Thoracic aorta (tissue), 2 donors: ENCODE measurements at places on chromosomes 4 and X.

DNA sequence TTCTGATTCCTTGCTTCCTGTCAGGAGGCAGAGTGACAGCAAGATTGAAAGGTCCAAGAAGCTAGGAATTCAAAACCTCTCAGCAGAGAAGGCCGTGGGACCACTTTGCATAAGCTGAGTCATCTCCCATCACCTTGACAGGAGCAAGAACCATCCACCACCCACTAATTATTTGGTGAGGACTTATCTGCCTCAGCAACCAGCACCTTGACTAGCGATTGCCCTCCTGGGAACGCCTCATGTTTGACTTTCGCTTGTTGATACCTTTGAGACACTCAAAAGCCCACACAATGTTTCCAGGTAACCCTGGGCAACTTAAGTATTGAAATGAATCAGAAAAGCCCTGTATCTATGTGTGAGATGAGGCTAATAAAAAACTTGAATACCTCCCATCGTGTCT lies 233.5 kb upstream of the GYPA start:
- no peak for DNase-seq

DNA sequence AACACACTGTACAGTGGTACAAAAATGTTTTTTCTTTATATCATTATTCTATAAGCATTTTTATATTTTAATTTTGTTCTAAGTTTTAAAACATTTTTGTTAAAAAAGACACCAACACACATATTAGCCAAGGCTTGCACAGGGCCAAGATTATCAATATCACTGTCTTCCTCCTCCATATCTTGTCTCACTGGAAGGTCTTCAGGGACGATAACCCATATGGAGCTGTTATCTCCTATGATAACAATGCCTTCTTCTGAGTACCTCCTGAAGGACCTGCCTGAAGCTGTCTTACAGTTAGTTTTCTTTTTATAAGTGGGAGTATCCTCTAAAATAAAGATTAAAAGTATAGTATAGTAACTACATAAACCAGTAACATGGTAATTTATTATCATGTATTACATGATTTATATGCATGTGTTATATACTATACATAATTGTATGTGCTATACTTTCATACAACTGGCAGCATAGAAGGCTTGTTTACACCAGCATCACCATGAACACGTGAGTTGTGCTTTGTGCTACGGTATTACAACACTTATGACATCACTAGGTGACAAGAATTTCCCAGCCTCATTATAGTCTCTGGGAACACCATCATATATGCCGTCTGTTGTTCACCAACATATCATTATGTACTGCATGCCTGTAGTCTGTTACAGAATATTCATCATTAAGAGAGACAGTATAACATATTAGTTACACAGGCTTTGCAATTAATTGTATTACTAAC lies 90.7 kb downstream of the WDFY3 start:
- no peak for DNase-seq

- no peak for DNase-seq
These were observed 586.5 kb upstream of the TENM3 start for GRCh38 chr4:181656748-181657147.

DNA sequence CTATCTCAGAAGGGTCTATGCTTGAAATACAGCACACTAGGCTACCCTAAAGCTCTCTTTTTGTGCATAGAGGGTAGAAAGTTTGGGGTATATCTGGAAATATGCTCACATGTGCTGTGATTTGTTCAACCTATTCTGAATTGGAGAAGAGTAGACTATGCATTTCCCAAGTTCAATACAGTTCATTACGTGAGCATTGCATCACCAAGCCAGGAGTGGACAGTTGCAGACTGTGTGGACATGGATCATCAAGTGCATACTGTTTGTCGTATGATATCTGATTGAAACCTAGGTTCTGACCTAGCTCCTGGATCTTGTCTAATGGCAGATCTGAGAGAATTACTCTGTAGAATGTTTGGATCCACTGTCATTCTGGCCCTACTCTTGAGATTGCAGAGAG lies 161.1 kb downstream of the FRAS1 start:
- DNase-seq = no peak

DNA sequence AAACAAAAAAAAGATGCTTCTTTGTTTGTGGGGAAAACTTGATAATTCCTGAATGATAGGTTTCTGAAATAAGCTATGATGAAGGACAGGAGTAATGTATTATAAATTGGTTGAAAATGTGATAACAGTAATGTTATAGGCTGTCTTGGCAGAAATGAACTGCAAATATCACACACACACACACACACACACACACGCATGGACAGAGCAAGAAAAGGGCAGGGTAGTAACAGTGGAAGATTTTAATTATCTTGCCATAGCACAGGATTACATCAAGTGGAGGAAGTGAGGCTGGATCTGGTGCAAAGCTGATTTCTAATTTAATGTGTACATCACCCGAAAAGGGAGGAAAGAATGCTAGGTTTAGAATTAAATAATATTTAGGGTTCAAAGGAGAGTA lies 97.5 kb upstream of the CXXC4 start:
- no peak for DNase-seq

DNA sequence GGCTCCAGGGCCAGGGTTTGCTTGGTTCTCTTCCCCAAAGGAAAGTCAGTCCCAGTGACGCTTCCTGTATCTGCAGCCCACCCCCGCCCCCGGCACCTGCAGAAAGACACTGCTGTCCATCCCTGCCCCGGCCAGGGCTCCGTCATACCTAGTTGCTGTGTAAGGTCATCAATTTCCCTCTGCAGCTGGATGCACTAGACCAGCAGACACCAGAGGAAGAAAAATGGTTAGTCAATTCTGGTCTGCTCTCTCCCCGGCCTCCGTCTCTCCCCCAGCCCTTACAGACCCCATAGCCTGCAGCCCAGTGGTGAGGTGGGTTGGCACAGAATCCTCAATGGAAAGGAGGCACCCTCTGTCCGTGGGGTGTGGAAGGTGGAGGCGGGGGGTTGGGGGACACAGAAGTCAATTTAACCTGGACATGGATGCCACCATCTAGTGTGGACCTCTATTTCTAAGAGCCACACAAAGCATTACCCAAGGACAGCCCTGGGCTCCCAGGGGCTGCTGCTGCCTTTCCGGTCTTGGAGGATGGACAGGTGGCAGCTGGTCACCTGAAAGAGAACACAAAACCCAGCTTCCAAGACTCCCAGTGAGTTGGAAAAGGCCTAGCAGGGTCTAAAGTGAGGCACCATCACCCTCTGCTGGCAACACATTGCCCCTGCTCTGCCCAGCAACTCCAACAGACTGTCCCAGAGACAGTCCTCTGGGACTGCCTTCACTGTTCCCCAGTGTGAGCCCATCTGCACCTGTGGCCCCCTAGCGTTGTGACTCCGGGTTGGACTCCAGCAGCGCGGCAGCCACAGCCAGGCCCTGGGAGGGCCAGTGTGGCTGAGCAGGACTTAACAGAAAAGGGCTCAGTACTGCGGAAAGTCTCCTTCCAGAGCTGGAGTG lies 40.2 kb upstream of the NHSL2 start:
- no peak for DNase-seq

GRCh38 chr4:153735906-153736461 lies 23.8 kb downstream of the RNF175 start:
- DNase-seq = no peak

- DNase-seq = no peak
These were observed 1.7 kb downstream of the PHEX start for GRCh38 chrX:22033818-22034217.

GRCh38 chr4:165355900-165356300 lies 22.9 kb upstream of the CPE start:
- DNase-seq = no peak

DNA sequence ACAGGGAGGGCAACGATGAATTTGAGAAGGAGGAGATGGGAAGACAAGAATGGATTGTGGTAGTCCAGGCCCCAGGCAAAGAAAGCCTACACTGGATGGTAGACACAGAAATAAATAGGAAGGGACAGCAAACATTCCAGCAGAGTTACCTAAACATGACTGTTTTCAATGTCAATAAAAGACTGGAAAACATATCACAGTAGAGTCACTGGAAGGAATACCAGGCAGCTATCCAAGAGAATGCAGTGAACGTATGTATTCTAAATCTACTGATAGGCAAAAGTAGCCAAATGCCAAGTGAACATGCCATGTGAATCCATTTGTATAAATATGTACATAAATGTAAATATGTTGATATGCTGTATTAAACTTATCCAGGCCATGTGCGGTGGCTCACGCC lies 183.0 kb downstream of the PALLD start:
- DNase-seq = no peak

- no peak for DNase-seq
These were observed 70.7 kb upstream of the ANXA10 start for GRCh38 chr4:168021666-168022065.

GRCh38 chrX:8341814-8342590 lies 122.6 kb upstream of the VCX3B start:
- no peak for DNase-seq

DNA sequence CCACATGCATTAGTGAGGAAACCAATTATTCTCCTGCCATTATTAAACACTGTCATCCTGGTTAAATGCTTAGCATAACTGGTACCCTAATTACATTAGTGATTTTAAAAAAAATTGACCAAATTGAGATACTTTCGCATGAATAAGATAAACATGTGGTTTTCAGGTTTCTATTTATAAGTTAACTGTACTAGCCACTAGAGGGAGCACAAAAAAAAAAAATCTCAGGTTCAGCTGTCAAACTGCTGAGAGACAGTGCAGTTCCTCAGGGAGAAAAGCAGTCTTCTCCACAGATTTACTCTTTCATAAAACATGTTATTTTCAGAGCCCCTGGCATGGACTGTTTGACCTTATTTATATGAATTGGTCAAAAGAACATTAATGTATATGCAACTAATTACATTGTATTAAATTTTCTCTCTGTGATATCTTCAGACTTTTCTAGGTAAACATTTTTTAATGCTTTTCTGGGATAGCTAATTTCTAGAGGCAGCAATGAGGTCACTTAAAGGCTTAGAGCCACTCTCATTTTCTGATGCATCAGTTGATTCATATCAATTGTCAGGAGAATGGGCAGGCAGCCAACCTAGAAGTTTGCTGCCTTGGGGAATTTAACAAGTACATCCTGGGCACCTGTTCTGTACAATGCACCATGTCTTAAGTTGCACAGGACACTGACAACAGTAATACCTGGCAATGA lies 167.5 kb downstream of the CDS1 start:
- no peak for DNase-seq

GRCh38 chr4:187274153-187274552 lies 550.5 kb upstream of the FAT1 start:
- DNase-seq = no peak

GRCh38 chr4:185122681-185123345 lies 20.3 kb upstream of the SLC25A4 start:
- DNase-seq = no peak

- no peak for DNase-seq
These were observed 15.2 kb downstream of the SHROOM4 start for GRCh38 chrX:50798783-50799182.

DNA sequence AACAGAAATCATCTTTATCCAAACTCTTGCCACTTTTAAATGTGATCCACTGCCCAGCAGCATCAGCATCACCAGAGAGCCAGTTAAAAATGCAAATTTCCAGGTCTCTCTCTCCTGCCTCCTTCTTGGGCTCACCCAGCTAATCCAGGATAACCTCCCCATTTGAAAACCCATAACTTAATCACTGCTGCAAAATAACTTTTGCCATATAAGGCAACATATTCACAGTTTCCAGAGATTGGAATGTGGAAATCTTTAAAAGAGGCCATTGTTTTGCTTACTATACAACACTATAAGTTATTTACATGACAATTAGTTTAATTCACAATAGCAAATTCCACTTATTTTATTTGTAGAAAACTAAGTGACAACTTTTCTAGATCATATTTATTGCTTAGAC lies 4.8 kb upstream of the EXOSC9 start:
- no peak for DNase-seq

DNA sequence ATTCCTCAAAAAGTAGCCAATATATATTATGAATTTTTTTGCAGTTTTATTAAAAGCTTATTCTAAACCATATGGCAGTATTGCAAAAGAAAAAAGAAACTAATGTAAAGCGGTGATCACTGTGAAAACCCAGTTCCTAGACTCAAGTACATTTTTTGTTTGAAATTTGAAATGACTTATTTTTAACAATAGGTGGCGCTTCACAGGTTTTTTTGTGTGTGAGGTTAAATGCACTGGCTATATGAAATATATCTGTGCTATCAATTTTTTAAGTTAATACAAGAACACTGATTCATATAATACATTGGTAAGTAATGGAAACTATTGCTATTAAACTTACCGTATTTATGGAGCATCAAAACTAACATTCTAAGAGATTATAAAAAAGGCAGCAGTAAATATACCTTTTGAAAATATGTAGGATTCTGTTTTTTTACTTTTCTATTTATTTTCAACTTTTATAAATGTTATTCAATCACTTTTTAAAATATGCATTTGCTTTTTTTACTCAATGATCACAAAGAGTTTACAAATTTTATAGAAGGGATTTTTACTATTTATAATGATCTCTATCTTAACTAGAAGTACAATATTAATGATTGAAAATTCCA lies 5.6 kb upstream of the SPRY1 start:
- no peak for DNase-seq

- DNase-seq = no peak
These were observed 31.9 kb downstream of the CPEB2 start for GRCh38 chr4:15034071-15034764.

DNA sequence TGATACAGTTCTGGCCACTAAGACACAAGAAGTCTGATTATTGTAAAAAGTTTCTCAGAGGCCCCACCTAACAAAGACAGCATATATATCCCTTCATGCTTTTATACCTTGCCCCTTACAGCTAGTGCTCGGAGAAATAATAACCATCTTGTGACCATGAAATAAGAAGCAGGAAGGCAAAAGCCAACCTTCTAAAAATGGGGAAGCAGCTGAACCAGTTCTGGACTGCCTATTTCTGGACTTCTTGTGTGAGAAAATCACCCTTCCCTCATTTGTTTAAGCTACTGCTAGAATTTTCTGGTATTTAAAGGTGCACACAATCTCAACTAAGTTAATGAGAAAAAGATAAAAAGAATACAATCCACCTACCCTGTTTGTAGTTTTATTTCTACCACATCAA lies 87.5 kb downstream of the CNOT6L start:
- no peak for DNase-seq

DNA sequence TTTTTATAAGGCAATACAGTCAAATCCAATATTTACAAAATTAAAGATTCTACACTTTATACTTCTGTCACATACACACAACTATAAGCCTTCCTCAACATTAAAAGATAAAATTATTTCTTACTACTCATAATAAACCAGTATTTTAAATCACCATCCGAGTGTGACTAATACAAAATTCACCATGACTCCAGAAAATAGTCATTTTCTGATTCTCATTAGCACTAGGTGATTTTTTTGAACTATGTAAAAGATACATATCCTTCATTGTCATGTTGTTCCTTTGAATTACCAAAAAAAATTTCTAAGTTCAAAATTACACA lies 646 bp upstream of the SLC7A11 start:
- no peak for DNase-seq
